ENCODE measurements at places on chromosomes 11 and 22.
A peak's percentile ranks its signal among the peaks of the same experiment; 100 is the strongest.

DNA sequence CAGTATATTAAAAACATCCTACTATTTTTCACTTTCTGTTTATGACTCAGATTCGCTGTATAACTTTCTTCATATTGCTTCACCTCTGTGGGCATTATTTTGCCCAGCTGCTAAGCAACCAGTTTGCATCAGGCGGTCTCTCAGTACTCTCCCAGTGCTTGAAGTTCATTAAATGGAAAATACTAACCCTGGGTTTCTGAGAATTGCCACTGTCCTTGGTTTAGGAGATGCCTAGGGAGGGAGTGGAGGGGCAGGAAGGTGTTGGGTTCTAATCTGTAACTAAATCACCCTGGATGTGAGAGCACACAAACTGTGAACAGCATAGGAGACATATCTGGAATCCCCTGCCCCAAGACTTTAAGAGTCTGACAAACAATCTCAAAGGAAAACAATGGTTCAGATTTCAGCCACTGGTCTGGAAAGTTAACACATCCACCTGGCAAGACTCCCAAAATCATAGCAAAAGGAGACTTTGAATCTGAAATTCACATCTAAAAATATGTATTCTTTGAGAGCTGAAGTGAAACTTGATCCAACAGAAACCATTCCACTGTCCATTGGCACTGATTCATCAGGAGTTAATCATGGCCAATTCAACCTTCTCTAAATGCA, 540.0 kb downstream of the SOX6 start:
- no peak for DNase-seq

- DNase-seq: peak; percentile 80
Observed at GRCh38 chr11:8719211-8719649, 36.6 kb downstream of the RPL27A start.

GRCh38 chr11:65880844-65881421, 1.3 kb downstream of the CTSW start:
- DNase-seq: no peak

- no peak for DNase-seq
Observed at GRCh38 chr11:125347261-125347585, 148.8 kb downstream of the FEZ1 start.

GRCh38 chr22:46377525-46378425, 42.3 kb downstream of the TRMU start:
- peak; percentile 96 for DNase-seq

DNA sequence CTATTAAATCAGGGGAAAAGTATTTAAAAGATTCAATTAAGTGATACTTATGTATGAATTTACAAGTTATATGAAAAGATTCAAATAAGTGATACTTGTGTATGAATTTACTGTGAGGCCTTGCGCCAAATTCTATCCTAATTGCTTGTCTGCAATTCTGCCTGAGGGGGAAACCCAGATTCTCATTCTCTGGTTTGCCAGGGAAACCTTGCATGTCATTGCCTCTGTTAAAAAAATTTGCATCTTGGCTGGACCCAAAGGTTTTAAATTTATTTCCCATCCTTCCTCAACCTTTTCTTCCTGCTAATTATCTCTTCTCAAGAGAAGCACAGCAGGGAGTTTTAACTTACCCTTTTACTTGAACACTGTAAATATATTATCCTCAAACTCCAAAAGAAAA, 13.8 kb downstream of the OLFML1 start:
- peak; percentile 50 for DNase-seq

DNA sequence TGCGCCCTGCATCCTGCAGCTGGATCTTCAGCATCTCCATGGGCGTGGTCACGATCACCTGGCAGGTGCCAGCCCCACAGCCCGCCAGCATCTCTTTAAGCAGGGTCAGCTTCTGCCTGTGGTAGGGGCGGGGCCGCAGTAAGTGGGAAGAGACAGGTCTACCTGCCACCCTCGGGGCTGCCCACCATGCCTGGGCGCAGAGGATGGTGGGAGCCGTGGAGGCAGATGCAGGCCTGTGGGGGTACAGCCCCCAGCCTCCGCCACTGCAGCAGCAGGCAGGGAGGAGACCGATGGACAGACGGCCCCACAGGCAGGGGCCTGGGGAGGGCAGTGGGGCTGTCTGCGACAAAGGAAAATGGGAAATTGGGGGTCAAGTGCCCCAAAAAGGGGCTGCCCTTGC, 3.0 kb upstream of the CEND1 start:
- no peak for DNase-seq

- no peak for DNase-seq
Observed at GRCh38 chr11:101169944-101170343, 40.3 kb upstream of the PGR start.

DNA sequence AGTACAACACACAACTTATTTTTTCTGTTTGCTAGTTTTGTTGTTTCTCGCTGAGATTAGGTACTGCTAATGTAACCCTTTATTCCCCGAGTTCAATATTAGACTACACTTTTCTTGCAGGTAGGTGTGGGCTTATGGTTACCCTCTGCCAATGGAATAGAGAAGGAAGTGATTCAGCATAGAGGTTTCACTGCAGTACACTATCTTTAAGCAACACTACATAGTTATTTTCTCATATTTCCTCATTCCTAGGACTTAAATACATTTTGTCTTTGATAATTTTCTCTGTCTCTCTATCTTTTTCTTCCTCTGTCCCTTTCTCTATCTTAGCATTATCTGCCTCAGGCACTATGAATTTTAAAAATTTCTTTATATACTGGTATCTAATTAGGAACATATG, 791.0 kb downstream of the FAM181B start:
- peak; percentile 7 for DNase-seq
